ENCODE measurements at places on chromosomes 13 and 19.

DNA sequence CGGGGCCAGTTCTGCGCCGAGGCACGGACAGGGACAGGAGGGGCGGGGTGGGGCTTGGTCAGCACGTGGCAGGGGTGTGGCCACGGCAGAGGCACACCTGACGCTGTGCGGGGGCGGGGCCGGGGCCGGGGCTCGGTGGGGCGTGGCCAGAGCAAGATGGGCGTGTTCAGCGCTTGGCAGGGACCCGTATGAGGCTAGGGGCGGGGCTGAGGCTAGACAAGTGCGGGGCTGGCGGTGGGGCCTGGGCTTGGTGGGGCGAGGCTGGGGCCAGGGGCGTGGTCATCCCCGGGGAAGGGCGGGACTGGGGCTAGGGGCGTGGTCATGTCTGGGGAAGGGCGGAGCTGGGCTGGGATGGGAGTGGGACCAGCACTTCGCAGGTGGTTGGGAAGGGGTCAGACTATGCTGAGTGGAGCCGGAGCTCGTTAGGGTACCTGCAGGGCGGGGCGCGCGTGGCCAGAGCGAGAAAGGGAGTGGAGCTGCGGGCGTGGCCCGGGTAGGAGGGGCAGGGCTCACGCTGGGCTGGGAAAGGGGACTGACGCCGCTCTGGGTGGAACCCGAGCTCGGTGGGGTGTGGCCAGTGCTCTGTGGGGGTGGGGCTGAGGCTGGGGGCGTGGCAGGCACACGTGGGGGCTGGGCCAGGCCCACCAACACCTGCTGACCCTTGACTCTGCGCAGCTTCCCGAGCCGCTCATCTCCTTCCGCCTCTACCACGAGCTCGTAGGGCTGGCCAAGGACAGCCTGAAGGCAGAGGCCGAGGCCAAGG, 12.8 kb downstream of the POLR2E start:
- DNase-seq: peak; percentile 57

DNA sequence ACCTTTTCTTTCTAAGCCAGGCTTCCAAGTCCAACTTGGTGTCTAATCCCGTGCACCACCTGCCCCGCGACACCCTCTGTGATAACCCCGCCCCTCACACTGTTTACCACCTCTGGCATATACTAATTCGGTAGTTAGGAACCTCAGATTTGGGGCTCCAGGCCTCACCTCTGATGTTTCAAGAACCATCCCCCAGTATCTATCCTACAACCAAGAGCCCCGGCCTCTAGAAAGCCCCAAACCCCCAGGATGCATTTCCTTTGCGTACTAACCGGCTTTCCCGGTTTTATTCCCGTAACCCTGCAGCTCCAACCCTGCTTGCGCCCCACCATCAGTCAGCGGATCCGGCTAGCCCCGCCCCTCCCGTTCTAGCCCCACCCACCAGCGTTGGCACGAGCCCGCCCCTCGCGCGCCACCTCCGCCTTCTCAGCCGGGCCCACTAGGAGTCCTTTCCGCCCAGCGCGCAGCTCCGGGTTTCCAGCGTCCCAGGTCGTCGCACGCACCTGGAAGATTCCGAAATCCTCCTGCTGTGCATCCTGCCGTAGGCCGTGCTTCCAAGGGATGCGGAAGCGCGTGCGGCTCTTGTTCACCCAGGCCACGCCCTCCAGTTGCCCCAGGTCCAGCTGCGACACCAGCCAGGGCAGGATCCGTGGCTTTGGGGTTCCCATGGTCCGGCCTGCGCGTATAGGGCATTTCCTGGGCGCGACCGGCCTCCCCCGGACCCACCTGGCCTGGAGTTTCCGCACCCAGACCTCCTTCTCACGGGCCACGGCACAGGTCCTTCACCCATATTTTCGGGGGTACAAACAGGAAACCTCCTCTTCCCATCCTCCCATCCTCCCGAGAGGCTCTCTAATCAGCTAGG, 1.3 kb downstream of the IRF3 start:
- DNase-seq: peak; percentile 79

DNA sequence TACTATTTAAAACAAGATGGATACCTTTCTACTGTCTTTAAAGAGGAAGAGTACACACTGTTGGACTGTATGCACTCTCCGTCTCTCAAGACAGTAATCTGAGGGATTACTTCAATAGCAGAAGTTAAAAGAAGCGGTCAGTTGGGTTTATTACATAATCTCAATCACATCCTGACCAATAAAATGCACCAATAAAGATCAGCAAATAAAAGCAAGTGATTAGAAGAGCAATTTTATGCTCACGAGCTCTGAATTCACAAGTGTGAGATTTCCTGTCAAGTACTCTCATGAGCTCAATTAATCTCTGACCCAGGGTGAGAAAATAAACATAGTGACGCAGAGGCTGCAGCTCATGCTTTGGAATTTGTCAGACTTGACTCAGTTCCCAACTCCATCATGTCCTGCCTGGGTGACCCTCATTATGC, 12.2 kb downstream of the ABCC4 start:
- no peak for DNase-seq

DNA sequence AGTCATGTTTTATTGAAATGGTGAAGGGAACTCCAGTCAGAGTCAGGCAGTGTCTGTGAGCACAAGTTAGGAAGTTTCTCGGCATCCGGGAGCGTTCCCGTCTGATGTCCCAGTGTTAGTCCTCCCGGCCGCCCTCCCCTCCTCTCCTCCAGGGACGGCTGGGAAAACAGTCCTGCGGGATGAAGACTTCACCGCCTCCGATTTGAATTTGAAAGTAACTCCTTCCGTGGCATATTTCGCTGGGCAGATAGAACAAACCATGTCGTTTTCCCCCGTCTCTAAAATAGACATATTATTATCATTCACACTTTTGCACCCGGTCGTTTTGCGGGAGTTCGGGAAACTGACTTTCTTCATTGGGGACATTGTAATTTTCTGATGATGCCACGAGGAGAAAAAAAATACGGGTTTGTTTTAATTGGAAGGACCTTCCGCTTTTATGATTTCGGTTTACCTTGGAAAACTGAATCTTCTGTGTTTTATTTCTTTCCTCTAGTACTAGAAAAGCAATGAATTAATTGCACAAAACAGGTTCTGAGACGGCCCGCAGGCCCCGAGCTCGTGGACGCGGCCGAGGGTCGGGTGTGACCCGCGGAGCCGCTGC, 76.6 kb downstream of the ZIC5 start:
- DNase-seq: no peak

DNA sequence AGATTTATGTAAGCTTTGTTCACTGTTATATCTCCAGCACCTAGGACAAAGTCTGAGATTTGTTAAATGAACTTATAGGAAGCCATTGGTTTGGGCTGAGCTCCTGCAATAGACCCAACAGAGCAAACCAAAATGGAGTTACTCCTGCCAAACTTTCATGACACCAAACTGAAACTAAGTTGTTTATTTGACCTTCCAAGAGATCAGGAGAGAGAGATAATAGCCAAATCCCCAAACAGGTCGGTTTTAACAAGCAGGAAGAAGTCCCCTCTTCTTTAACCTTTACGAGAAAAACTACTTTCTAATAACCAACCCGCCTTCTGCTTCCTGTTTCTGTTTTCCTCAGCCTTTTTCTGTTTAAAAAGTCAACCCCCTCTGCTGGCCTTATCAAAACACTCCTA, 54.9 kb upstream of the ATP12A start:
- no peak for DNase-seq

DNA sequence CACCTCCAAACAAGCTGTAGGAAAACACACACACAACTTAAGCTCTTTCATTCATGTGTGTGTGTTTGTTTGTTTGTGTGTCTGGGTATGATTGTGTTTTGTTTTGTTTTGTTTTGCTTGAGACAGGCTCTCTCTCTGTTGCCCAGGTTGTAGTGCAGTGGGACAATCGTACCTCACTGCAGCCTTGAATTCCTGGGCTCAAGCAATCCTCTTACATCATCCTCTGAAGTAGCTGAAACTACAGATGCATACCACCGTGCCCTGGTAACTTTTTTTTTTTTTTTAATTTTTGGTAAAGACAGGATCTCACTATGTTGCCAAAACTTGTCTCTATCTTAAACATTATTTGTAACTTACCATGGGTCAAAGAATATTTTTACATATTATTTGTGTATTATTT, 431.7 kb downstream of the SLITRK1 start:
- DNase-seq: no peak

- peak; percentile 8 for DNase-seq
Observed at GRCh38 chr13:48950501-48950875, 25.2 kb upstream of the FNDC3A start.

DNA sequence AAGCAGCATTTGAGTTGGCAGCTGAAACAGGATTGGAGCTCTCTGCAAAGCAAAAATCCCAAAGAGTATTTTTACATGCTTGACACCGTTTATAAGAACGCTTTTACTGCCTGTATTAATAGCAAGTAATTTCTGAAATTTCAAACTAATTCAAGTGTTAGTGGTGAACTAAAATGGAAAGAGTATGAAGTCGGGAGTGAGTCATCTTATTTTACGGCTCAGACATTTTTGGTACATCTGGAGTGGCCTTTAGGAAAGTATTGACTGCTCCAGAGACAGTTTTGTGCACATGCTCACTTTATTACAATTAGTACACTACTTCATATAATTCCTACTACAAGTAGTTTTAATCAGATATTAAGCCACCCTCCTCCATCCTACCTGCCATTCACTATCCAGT, 167.4 kb downstream of the SLITRK6 start:
- DNase-seq: peak; percentile 14

- no peak for DNase-seq
Observed at GRCh38 chr19:16257509-16258002, 59.8 kb downstream of the AP1M1 start.

GRCh38 chr13:25733001-25733491, 318.8 kb downstream of the SHISA2 start:
- DNase-seq: peak; percentile 57

DNA sequence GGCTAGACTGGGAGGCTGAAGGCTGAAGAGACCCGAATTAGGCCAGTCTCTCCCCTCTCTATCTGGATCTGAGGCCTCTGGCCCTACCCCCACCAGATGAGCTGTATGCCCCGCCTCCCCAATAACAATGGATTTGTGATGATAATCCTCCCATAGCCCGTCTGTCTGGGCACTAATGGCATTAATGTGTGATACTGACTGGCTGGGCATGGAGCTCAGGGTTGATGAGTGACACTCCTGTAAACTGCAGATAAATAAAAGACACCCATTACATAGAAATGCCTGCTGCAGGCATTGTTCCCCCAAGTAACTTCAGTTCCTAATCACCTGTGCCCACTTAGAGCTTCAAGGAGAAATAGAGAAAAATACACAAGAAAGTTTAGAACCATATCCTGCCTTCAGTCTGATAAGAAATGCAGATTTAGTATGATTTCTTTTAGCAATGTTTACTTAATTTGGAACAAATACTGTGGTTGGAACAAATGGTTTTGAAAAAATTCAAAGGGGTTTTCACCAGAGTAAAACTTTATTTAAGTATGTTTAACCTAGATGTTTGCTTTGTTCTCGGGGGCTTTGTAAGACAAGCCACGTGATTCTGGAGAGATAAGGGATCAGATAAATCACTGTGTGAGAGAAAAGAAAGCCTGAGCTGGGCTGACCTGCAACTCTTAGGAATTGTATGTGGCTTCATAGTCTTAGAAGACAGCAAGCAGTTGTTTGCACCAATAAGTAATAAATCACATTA, 60.3 kb downstream of the TNFRSF19 start:
- DNase-seq: no peak

GRCh38 chr13:71034018-71034417, 833.0 kb downstream of the DACH1 start:
- no peak for DNase-seq

- DNase-seq: no peak
Observed at GRCh38 chr13:23339225-23339624, 94.3 kb downstream of the SACS start.

GRCh38 chr19:13212759-13213330, 62.6 kb downstream of the IER2 start:
- DNase-seq: peak; percentile 56

DNA sequence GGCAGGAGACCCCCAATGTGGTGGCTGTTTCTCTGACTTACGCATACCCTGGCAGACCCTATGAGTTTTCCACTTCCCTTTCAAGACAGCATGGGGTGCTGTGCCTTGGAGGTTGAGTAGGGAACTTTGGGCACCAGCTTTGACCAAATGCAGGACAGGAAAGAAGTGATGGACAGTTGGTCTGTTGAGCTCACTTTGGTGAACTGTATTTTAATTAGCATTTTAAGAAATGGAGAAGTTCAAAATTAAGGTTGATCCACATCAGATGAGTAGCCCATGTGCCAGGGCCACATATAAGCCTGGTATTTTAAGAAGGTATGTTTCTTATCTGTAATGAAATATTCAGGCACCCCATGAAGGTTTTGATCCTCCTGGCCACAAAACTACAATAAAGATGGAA, 46.1 kb upstream of the RAP2A start:
- no peak for DNase-seq

GRCh38 chr13:113046883-113047244, 58.7 kb upstream of the F7 start:
- no peak for DNase-seq

- no peak for DNase-seq
Observed at GRCh38 chr19:7997809-7998480, 7.5 kb downstream of the ELAVL1 start.

DNA sequence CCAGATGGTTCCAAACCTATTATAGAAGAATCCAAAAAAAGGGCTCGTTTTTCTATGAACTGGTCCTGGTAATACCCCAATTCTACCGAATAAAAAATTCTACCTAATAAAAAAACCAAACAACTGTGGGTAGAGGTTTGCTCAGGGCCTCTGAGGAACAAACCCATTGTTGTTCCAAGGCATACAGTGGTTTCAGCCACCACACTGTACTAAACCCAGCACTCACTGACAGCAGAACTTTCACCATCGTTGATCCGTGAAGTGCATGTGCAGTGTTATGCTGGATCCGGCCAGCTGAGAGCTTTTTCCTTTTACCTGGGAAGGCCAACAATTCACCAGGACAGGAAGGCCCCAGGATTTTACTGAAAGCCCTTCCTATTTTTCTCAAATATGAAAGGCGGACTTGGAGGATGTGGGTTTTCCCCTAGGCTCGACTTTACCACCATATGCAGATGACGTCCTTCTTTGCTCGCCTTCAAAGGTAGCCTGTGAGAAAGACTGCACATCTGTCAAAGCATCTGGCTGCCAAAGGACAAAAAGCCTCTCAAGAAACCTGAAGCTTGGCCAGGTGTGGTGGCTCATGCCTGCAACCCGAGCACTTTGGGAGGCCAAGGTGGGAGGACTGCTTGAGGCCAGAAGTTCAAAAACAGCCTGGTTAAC, 7.2 kb upstream of the PABPC3 start:
- DNase-seq: no peak

All from RPMI7951 (cell line).